Stimulated activated CD8-positive, alpha-beta memory T cell treated with anti-CD3 and anti-CD28 coated beads, Interleukin-7, amount 100 ng/mL, for 48 hours (primary cell): ENCODE measurements at places on chromosomes 3 and 15.

GRCh38 chr3:16504242-16504641 is 9.3 kb downstream of the RFTN1 start:
- no peak for DNase-seq

DNA sequence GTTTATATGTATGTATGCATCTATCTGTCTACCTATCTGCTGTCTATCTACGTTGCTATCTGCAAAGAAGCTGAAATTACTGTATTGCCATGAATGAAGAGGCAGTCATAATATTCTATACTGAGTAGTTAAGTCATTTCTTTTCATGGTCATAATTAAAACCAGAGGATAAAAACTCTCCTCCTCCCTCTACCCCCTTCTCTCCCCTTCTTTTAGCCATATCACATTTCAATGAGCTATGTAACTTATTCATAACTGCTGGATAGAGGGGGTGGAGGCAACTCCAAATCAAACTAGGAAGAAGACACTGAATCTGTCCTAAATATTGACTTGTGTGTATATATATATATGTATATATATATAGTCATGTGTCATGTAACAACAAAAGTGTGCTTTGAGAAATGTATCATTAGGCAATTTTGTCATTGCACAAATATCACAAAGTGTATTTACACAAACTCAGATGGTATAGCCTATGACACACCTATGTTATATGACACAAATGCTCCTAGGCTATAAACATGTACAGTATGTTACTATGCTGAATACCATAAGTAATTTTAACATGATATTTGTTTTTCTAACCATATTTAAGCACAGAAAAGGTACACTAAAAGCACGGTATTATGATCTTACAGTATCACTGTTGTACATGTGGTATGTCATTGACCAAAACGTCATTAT is 229.7 kb upstream of the KCNMB2 start:
- DNase-seq, result no peak

- no peak for DNase-seq
Measured at GRCh38 chr3:103786296-103786695, 1351.5 kb downstream of the ZPLD1 start.

DNA sequence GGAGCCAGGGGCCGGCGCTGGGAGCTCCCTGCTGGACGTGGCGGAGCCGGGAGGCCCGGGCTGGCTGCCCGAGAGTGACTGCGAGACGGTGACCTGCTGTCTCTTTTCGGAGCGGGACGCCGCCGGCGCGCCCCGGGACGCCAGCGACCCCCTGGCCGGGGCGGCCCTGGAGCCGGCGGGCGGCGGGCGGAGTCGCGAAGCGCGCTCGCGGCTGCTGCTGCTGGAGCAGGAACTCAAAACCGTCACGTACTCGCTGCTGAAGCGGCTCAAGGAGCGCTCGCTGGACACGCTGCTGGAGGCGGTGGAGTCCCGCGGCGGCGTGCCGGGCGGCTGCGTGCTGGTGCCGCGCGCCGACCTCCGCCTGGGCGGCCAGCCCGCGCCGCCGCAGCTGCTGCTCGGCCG is 1.5 kb downstream of the SMAD6 start:
- no peak for DNase-seq

- no peak for DNase-seq
Measured at GRCh38 chr15:78396186-78396814, 41.7 kb upstream of the IREB2 start.

DNA sequence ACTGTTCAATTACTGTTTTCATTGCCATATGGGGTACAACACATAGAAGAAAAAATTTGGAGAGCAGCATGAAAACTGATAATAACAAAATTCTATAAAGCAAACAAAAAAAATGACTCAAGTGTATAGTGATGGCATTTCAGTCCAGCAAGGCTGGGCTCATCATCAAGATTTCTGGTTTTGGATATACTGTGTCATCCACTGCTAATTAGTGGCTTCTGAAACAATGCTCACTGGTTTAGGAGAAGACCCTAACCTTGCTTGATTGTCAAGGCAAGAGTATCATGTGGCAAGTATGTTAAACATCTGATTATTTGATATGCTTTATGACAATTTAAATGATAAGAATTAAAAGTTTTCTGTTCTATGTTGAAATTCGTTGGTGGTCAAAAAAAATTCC is 96.9 kb downstream of the RFX7 start:
- no peak for DNase-seq

- DNase-seq, result no peak
Measured at GRCh38 chr3:13898346-13898745, 18.5 kb upstream of the WNT7A start.

- DNase-seq, result no peak
Measured at GRCh38 chr3:180282386-180282785, 245.6 kb upstream of the PEX5L start.

GRCh38 chr3:174191380-174191779 is 667.8 kb upstream of the NAALADL2 start:
- DNase-seq, result no peak

GRCh38 chr3:18223974-18224373 is 201.2 kb downstream of the SATB1 start:
- DNase-seq, result no peak

GRCh38 chr3:177444696-177445095 is 247.4 kb upstream of the TBL1XR1 start:
- no peak for DNase-seq

DNA sequence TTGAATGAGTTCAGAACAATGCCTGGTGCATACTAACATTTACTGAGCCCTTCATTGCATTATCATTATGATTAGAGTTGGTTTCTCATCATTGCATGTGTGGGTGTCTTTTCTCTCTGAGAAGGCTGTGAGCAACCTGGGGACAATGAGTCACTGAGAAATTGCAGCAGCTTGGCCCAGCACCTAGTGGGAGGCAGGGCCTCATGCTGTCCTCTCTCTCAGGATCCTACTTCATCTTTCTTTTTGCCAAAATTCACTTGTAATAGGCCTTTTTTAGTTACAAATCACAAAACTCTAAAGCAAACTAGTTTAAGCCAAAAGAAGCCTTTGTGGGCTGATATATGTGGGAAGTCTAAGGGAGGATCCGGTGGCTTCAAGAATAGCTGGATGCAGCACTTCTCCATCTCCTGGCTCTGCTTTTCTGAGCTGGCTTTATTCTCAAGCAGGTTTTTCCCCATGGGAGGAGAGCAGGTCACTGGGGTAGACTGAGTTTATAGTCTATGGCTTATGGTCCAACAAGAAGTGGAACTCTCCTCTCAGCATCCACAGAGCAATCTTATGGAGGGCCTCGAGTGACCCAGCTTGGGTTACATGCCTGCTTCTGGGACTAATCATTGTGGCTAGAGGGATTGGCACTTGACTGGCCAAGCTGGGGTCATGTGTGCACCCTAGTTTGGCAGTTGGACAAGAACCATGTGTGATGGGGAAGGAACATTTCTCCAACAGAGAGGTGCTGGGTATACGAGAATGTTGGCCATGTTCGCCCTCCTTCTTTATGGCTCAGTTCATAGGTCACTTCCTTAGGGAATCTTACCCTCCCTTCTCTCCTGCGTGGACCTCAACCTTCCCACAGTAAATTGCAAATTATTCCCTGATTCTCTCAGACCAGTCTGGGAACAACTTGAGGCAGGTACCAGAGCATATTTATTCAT is 8.7 kb upstream of the CAMK1 start:
- DNase-seq, result no peak

DNA sequence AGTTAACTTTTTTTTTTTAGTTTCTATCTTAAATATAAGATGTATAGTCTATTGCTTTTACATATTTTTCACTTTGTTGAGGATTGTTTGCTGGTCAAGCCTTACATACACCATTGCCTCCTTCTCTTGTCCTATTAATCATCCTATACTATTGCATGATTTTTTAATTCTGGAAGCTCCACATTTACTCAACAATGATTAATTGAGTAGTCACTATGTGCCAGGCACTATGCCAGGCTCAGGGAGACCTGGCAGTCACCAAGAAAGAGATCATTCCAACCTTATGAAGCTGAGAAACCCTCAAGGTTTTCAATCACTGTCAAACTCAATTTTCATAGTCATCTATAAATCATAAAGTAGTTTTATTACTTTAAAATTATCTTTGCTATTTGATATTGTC is 626.2 kb downstream of the IGSF11 start:
- no peak for DNase-seq

DNA sequence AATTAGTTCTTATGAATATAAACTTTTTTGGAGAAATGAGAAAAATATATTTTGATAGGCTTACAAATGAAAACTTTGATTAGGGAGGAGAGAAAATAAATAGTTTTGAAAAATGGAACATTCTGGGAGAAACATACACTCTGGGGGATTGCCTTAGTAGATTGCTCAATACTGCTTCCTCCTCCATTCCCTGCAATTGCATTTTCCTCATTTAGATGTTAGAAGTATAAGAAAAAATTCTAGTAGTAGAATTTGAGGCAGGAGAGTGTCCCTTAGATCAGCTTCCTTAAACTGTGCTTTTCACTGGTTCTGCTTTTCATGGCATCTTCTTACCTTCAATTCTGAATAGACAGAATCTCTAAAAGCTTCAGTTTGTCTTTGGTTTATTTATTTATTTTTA is 46.2 kb upstream of the CTDSPL2 start:
- no peak for DNase-seq

- no peak for DNase-seq
Measured at GRCh38 chr15:99632521-99632920, 66.7 kb downstream of the MEF2A start.

- DNase-seq, result no peak
Measured at GRCh38 chr3:195179776-195180489, 91.0 kb downstream of the XXYLT1 start.

- no peak for DNase-seq
Measured at GRCh38 chr3:53709256-53709655, 137.0 kb downstream of the CHDH start.

DNA sequence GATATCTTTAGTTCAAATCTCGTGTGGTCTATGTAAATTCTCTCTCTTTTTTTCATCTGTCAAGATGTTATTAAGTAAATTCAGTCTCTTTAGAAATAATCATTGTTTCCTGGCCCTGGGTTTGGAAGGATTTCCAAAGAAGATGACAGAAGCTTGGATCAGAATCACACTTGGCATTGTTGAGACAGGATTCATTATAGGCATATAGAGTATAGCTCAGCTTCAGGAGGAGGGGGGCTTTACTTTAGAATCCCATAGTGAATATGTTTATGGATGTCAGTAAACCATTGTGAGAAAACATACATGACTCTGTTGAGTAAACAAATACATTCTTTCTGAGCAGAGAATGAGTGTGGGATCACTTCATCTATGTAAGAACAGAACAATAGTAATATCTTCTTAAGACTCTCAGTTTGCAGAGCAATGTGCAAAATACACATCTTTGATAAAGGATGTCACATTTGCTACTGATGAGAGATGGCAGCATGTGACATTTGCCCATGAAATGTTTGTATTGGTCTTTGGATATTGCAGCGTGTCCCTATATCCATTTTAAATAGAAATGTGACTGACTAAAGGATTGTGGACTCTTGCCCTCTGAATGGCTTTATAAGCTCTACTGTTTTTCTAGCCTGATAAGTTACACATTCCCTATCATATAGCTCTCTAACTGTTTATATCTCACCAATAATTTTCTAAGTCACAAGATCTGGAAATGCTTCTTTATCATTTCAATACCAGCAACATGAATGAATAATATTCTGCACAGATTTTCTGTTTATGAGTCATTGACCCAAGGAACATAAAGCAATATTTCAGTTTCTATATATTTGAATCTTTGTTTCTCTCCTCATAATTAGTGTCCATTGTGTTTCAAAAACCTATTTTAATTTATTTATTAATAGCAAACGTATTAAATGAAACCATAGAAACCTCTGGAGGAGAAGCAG is 95.6 kb upstream of the THRB start:
- DNase-seq, result no peak

DNA sequence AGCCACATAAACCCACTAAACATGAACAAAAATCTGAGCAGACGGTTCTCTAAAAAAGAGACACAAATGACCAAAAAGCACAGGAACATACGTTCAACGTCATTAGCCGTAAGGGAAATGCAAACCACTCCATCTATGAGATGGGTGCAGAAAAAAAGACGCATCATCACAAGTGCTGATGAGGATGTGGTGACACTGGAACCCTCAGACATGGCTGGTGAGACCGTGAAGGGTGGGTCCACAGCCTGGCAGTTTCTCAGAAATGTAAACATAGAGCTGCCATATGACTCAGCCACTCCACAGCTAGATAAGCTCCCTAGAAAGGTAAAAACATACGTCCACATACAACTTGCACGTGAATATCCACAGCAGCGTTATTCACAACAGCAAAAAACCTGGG is 23.3 kb downstream of the PCSK6 start:
- DNase-seq, result no peak

- DNase-seq, result no peak
Measured at GRCh38 chr15:97961067-97961954, 808 bp downstream of the ARRDC4 start.

GRCh38 chr3:70726096-70726938 is 413.9 kb upstream of the MDFIC2 start:
- DNase-seq, result no peak
